Gastrocnemius medialis (tissue), 4 donors: ENCODE measurements at places on chromosomes 5 and 9. TPM values are rescaled to one million over a fixed set of nuclear protein-coding genes. Genes with fewer than 3 reads are reported as not detected.
A peak's percentile ranks its signal among the peaks of the same experiment; 100 is the strongest.

DNA sequence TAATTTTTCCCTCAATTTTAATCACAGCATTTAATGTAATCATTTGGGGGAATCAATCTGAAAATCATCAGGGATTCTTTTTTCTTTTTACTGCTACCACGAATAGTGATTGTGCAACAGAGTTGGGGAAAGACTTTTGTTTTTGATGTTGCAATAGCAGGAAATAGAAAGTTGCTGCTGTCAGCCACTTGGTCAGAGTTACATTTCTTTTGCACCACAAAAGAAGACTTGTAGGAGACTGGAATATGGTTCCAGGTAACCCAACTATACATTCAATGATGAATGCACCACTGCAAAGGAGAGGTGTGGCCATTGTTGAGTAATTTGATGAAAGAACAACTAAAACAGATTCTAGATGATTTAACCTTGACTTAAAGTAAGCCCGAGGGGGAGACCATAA lies 46.3 kb upstream of the PALM2AKAP2 start:
- DNase-seq, result no peak

- peak; percentile 32 for DNase-seq
Measured at GRCh38 chr9:133792721-133793470, 54.7 kb upstream of the SARDH start.

DNA sequence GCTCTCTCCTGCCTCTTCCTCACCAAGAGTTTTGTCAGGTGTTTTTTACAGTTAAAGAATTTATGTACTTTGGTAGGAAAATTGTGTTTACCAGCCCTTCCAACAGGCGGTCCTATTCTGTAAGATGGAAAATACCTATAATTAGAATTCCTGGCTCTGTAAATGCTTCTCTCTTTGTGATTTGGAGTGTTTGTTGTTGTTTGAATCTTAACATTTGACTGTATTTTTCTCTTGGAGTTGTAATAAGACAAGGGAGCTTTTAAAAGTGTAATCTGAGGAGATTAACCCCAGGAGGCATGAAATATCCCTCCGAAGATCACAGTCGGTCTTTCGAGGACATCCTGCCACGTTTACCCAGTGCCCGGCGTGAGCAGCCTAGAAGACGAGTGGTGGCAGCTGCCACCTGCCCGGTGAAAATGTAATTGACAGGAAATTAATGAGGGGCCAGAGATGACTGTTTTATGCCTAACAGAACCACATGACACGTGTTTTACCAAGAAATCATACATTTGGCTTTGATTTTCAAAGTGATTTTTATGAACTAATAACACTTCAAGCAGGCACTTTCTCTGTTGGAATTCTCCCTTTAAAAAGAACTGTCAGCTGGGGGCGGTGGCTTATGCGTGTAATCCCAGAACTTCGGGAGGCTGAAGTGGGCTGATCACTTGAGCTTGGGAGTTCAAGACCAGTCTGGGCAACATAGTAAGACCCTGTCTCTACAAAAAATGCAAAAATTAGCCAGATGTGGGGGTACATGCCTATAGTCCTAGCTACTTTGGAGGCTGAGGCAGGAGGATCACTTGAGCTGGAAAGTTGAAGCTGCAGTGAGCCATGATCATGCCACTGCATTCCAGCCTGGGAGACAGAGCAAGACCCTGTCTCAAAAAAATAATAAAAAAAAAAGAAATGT lies 20.0 kb downstream of the ANKRD33B start:
- no peak for DNase-seq

GRCh38 chr9:135329571-135330306 lies 149.8 kb upstream of the PPP1R26 start:
- DNase-seq, result no peak

GRCh38 chr5:116507051-116507537 lies 67.5 kb downstream of the SEMA6A start:
- DNase-seq, result no peak

DNA sequence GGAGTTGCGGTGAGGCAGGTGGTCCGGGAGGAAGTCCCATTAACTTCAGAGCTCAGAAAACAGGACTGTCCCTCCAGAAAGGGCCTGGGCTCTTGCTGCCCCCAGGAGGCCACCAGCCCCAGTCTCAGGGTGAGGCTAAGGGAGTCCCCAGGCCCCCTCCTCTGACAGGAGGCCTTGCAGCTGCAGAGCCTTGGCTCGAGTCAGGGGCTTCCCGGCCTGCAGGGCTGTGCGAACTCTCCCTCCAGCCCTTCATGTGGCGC lies 3.2 kb upstream of the STPG3 start:
- no peak for DNase-seq

GRCh38 chr9:88458716-88459465 lies 70.6 kb downstream of the SPIN1 start:
- DNase-seq, result no peak

DNA sequence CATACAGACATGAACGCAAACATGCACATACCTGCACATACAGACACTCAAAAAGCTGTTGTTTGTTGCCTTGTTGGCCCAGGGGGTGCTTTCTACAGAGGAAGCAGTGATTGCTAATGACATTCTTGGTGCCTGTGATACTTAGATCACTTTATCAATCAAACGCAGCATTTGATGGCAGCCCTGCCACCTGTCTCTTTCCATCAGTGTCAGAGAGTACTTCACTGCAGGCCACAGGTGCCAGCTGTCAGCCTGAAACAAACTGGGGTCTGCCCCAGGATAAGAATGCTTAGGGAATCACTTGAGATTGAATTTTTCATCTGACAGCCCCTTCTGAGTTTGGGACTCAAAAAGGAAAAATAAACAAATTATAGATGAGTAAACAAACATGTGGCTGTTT lies 388.9 kb upstream of the SGCD start:
- no peak for DNase-seq

GRCh38 chr5:171632616-171633015 lies 153.0 kb upstream of the SMIM23 start:
- no peak for DNase-seq

- DNase-seq, result no peak
Measured at GRCh38 chr9:137452006-137452760, 7.0 kb downstream of the NSMF start.

GRCh38 chr5:120528609-120529008 lies 64.5 kb downstream of the PRR16 start:
- no peak for DNase-seq

GRCh38 chr9:19828576-19829109 lies 39.8 kb upstream of the SLC24A2 start:
- no peak for DNase-seq

GRCh38 chr5:154485096-154485491 lies 7.1 kb upstream of the HAND1 start:
- no peak for DNase-seq

- no peak for DNase-seq
Measured at GRCh38 chr5:172939611-172940267, 19.5 kb upstream of the RPL26L1 start.

DNA sequence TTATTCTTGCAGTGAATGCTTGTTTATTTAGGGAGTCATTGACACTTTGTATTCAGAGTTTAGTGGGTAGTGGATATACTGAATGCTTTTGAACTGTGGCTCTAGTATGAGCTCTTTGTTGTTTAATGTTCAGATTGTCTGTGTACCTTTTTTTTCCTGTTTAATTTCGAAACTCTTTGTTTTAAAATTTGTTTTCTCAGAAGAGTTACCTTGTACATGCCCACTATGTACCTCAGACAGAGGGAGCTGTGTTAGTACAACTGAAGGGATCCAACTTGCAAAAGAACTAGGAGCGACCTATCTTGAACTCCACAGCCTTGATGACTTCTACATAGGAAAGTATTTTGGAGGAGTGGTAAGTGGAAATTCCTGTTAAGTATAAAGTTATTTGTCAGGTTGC lies 17.0 kb downstream of the RHOBTB3 start:
- no peak for DNase-seq

DNA sequence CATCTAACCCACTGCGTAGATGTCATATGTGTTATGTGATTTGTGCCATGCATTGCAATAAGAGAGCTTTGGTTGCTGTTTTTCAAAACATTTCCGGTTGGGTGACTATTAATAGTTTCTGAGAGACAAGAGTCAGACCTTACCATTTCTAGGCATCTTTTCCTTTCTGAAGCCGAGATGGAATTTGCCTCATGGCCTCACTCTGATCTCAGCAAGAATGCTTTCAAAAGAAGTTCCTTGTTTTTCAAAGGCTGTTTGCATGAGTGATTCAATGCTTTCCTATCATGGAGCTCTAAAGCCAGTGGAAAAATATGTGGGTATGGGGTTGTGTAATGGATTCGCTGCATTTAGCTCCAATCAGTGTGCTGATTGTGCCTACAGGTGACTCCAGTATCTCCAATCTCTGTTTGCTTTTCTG lies 203.1 kb upstream of the PPP1R2B start:
- no peak for DNase-seq

DNA sequence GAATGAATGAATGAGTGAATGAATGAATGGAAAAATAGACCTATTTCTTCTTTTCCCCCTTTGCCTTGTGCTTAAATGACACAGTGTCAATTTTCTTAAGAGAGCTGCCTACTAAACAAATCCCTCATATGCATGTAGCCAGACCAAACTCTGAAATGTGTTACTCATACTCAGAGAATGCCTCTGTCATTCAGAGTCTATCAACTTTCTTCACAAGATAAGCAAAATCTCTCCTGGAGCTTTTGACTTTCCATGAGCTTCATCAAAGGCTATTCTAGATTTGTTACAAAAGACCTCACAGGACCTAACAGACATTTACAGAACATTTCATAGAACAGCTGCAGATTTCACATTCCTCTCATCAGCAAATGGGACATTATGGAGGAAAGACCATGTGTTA lies 275.7 kb upstream of the MSX2 start:
- no peak for DNase-seq

NUP214 gene
- total RNA-seq, result 24.2 TPM

JAKMIP2 gene
- total RNA-seq, result not detected
